ENCODE measurements at places on chromosomes 13 and 19.
A peak's percentile ranks its signal among the peaks of the same experiment; 100 is the strongest.

- no peak for DNase-seq
Measured at GRCh38 chr13:39037410-39037879, 444 bp downstream of the PROSER1 start.

DNA sequence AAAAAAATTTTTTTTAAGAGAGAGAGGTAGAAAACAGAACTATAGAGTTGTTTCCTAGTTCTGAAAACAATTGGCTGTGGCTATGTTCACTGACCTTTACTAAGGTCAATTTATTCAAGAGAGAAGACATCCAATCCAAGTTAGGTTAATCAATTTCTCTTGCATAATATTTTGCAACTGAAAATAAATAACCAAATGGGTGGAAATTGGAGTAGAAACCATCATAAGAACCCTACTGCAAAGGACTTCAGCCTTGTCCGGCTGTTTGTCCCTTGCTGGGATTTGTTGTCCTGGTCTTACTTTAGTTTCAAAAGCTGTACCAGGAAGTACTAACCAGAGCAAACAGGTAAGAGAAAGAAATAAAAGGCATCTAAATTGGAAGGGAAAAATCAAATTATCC, 23.3 kb upstream of the ZC3H13 start:
- no peak for DNase-seq

- DNase-seq, result no peak
Measured at GRCh38 chr13:94196413-94196812, 283.1 kb downstream of the DCT start.

DNA sequence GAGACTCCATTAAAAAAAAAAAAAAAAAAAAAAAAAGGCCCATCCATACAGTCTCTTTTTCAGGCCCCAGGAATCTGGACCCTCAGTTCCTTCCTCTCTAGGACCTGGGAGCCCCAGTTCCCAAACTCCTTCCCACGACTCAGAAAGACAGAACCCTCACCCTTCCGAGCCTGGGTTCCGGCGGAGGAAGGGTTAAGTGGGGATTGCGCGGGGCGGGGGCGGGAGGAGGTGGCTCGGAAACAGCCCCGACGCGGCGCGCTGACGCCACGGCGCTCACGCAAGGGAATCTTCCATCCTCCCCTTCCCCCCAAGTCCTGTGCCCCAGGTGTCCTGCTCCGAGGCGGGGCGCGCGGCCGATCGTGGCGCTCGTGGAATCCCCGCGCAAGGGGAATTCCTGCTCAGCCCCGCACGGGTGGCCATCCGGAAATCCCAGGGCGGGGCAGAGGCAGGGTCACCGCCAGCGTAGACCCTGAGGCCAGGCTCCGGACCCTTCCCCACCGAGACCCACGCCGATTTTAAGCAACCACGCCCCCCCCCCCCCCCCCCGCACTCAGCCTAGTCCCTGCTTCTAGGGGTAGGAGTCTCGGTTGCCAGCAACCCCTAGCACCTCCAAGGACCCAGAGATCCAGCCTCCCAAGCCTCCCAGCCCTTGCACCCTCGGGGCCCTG, 659 bp downstream of the NFKBID start:
- peak; percentile 84 for DNase-seq

- DNase-seq, result peak; percentile 44
Measured at GRCh38 chr13:44436589-44437337, 63.1 kb downstream of the SERP2 start.

DNA sequence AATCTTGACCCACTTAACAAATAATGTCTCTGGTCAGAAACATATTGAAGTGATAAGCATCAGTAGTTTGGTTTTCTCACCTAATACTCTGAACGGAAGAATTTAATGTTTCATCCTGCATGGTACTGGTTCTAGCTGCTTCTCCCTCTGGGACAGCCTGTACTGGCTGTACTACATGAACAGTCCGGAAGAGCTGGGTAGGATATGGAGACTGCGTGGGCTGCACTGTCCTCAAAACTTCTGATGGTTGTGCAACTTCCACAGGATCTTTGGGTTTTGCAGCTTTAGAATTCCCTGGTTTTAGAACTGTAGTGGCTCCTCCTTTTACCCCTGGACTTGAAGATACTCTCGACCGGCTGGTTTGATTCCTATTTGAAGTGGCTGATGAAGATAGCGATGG, 78.3 kb downstream of the ELF1 start:
- no peak for DNase-seq

- DNase-seq, result no peak
Measured at GRCh38 chr13:97932036-97932435, 21.4 kb upstream of the IPO5 start.

DNA sequence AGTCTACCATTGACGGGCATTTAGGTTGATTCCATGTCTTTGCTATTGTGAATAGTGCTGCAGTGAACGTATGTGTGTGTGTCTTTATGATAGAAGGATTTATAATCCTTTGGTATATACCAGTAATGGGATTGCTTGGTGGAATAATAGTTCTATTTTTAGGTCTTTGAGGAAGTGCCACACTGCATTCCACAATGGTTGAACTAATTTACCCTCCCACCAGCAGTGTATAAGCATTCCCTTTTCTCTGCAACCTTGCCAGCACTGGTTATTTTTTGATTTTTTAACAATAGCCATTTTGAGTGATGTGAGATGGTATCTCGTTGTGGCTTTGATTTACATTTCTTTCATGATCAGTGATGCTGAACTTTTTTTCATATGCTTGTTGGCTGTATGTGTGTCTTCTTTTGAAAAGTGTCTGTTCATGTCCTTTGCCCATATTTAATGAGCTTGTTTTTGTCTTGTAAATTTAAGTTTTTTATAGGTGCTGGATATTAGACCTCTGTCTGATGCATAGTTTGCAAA, 37.5 kb downstream of the RFC3 start:
- DNase-seq, result no peak

GRCh38 chr13:94657167-94657566, 55.2 kb downstream of the SOX21 start:
- DNase-seq, result no peak
